Hippocampal formation (tissue), 2 donors: ENCODE measurements at places on chromosomes 12 and 14.

DNA sequence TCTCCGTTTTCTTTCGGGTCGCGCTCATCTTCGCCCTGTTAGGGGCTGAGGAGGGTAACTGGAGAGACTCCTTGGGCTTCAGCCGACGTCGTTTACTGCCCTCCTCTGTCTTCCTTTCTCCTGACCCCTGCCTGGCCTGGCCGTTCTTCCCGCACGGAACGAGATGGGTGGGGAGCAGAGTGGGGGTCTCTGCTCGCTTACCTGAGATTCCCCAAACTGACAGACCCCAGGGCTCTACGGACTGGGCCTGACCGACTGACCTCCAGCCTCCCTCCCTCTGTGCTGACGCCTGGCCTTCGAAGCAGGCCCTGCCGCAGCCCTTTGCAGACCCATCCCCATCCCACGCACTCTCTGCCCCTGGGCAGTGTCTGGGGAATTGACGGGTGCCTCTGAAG is 439 bp downstream of the GOLGA5 start:
- no peak for DNase-seq

DNA sequence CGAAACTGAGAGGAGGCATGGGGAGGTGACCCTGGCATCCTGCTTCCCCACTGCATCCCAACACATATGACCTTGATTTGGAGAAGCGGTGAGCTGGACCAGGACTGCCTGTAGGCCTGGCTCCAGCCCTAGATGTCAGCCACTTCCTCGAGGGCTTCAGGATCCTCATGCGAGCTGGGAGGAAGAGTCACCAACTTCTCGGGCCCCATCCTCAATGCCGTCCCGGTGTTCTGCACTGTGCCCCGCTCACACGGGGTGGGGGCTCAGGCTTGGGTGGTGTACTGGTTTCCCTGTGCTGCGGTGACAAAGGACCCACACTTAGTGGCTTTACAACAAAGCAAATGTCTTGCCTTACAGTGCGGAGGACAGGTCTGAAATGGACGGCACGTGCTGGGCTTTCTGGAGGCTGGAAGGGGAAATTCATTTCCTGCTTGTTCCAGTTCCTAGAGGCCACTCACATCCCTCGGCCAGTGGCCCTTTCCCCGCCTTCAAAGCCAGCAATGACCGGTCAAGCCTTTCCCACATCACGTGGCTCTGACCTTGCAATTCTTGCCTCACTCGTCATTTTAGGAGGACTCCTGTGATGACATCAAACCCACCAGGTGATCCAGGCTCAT is 298.1 kb upstream of the RTL1 start:
- DNase-seq, result no peak

DNA sequence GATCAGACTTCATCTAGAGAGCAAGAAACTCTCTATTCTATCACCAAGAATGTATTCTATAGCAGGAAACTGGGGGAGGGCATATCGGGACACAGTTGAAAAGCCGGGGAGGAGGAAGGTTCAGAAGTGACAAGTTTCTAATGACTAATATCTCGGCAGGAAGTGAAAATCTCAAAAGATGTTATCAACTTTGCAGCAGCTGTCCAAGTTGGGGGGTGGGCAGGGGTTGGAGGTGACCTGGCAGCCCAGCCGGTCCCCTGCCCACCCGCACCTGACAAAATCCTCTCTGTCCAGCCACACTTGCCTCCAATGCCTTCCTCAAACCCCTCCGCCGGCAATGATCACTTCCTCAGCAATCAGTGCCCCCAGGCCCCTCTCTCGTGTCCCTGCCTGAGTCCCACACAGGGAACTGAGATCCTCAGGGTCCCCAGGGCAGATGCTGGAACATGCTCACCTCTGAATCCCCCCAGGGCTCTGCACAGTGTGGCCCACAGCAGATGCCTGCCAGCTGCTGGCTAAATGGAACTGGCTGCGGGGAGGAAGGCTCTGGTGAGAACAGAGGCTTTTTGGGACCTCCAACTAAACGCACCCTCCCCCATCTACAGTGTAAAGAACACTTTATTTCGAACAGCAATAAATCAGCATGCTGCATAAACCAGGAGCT is 43.9 kb downstream of the CCDC88C start:
- no peak for DNase-seq

DNA sequence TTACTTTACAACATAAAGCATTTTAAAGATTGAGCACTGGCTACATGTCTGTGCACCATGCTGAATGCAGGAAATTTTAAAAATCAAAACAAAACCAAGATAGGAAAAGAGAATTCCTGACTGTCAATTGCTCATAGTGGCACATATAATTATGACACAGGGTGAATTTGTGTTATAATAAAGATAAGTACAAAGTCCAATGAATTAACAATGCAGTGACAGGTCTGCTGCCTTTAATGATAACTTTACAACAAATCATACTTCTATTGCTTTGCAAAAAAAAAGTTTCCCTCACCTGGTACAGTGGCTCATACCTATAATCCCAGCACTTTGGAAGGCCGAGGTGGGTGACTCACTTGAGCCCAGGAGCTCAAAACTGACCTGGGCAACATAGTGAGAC is 93.8 kb upstream of the OSBPL8 start:
- no peak for DNase-seq

DNA sequence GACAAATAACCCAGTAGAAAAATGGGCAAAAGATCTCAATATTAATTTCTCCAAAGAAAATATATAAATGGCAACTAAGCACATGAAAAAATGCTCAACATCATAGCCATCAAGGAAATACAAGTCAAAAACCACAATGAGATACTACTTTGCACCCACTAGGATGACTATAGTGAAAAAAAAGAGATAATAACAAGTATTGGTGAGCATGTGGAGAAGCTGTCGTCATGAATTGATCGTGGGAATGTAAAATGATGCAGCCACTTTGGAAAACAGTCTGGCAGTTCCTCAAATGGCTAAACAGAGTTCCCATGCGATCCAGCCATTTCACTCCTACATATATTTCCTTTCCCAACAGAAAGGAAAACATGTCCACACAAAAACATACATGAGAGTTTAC is 18.1 kb downstream of the JDP2 start:
- DNase-seq, result no peak

DNA sequence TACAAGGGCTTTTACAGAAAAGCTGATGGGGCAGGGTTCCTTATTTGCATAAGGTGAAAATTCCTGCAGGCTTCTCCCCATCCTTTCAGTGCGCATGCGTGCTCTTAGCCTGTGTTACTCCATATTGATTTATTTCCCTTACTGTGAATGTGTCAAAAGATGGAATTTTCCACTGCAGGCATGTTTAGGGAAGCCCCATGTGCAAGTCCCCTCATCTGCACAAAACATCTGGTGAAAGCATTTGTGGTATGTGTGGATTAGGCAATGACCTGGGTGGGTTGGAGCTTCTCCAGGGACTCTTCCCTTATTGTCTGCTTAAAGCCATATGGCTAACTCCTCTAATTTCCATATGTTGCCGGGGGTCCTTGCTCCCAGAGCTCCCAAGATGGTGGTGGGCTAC is 912.7 kb upstream of the LRFN5 start:
- no peak for DNase-seq

DNA sequence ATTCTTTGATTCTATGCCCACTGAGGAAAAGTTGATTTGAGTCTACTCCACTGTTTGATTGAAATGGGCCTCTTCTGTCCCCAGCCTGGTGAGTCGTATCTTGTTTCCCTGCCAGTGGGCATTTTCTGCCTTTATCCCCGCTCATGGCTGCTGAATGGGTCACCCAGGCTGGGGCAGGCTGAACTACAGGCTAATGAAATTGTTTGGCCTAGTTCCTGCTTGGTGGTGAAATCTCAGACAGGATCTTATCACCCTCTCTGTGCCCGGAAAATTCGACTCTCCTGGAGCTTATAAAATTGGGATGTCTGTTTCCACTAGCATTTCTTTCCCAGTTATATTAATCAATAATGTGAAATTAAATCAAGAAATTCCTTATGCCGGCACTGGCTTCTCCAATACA is 65.0 kb downstream of the CHST11 start:
- DNase-seq, result no peak

- no peak for DNase-seq
Observed at GRCh38 chr12:18239526-18239925, 21.8 kb upstream of the PIK3C2G start.

DNA sequence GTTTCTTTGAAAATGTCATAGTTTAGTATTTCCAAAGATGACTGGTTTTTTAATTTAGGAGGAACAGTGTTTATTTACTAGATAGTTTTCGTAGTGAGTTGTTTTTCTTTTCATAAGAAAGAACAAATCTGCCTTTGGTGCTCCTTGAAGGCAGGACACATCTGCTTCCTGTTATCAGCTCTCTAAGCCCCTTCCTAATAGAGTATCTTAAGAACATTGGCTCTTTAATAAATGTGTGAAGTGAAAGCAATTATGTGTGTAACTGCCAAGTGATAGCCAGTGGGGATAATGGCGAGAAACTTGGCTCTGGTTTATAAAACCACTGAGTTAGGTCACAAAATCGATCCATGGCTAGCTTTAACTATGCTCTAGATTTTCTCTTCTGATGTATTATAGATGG is 23.5 kb upstream of the PPFIBP1 start:
- DNase-seq, result no peak

GRCh38 chr12:115983226-115983798 is 294.2 kb downstream of the MED13L start:
- DNase-seq, result no peak

GRCh38 chr14:98940693-98941437 is 331.1 kb downstream of the BCL11B start:
- no peak for DNase-seq

DNA sequence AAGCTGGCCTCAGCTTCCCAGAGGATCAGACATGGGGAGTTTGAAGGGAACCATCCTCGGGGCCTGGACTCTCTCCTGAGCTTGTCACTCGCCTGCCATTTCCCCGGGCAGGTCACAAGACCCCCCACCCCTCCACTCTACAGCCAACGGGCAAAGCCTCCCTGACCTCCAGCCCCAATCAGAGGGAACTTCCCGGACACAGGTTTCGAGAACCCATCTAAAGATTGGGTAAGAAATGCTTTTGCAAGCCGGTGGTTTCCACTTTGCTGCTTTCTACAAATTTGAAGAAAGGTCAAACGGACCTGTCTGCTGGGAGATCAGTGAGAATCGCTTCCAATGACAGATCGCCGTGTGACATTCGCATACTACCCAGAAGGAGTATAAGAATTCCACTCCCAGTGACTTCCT is 89.6 kb downstream of the SCARB1 start:
- DNase-seq, result no peak

- no peak for DNase-seq
Observed at GRCh38 chr12:104516821-104517220, 60.1 kb downstream of the CHST11 start.
